Aorta (tissue), 5 donors: ENCODE measurements at places on chromosomes 5 and 9.

- H3K4me1 ChIP-seq: no peaks in the 10 kb centered on the region
- no peak overlapping the region for H3K27ac ChIP-seq
- H3K36me3 ChIP-seq: no peaks in the 10 kb centered on the region
- no peaks in the 10 kb centered on the region for H3K27me3 ChIP-seq
These were observed 21.6 kb upstream of the MIER3 start for GRCh38 chr5:56973473-56973872.

DNA sequence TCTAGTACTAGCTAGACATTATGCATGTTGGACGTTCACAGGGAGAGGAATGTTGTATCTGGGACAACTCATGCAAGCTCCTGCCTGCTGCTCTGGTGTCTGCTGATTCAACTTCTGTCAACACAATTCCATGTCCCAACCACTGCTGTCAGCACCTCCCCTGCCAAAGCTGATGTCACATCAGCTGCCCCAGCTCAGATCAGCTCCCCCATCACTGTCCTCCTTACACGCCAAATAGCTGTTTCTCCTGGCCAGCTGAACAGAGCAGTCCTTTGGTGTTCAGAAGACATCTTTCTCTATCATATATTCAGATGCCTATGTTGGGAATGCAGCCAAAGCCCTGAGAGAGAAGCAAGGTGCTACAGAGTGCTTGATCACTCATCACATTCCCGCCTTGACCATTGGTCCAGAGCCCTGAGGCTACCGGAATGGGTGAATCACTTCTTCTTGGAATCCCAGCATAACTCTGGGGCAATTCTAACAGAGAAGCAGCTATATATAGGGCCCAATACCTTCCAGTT is 223.3 kb downstream of the SEC61B start:
- no peaks in the 10 kb centered on the region for H3K36me3 ChIP-seq
- H3K27me3 ChIP-seq: no peaks in the 10 kb centered on the region
- no peak overlapping the region for H3K27ac ChIP-seq
- H3K4me3 ChIP-seq: no peak overlapping the region
- peak; percentile 66 for DNase-seq
- peaks cover 4% of the 10 kb centered on the region for H3K4me1 ChIP-seq

DNA sequence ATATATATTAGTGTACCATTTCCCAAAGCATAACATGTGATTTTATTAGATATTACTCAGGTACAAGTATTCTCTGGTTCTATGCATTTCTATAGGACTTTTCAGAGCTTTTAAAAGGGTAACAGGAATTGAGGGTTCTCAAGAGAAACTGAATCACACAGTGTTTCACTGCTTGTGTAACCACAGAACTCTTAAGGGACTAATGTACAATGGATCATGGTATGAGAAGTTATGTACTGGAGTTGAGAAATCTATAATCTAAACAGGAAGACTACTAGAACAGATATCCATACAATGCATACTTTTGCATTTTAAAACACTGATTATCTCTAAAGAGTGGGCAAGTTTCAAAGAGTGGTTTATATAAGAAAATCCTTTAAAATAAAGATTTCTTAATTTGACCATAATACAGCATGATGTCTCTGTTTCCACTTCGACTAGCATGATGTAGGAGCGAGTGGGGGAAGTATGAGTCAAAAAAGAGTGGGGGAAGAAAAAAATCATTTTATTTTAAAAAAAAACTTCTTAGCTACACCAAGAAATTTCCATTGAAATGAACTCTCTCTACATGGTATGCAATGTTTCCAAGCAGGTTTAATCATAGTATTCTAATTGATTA is 183.5 kb downstream of the RFX3 start:
- H3K4me3 ChIP-seq: no peak overlapping the region
- no peak for DNase-seq
- H3K4me1 ChIP-seq: no peaks in the 10 kb centered on the region
- no peaks in the 10 kb centered on the region for H3K27me3 ChIP-seq

DNA sequence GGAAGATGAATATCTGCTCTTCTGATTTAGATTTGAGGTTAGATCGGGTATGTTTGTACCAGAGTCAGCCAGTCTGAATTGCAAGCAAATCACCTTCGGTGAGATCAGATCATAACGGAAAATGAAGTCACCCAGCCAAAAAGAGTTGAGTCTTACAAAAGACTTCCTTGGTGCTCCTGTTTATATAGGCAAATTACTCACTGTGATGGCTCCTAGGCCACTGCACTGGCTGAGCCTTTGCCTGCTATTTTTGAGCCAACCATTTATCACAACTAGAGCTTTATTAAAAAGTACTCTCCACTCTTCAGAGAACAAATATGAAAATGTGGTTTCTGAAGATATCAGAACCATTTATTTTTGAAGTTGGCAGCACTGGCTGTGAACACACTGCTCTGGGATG is 277.7 kb upstream of the PCSK5 start:
- H3K4me3 ChIP-seq: no peak overlapping the region
- H3K27ac ChIP-seq: peak overlapping the region; percentile 57
- no peaks in the 10 kb centered on the region for H3K36me3 ChIP-seq

DNA sequence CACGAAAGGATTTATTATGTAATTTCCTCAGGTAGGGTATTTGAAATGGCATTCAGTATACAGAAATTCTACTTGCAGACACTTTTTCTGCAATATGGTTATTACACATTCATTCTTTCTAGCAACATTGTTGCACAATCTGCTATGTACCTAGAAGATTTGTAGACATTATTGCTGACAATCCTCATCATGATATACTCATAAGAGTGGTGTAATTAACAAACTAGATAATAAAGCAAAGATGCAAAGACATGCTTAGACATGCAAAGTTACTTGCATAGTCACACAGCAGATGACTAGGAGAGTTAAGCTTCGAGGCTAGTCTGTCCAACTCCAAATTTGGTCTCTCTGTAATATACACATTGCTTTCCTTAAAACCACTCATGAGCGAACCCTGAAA is 317.1 kb downstream of the ASTN2 start:
- H3K4me3 ChIP-seq: no peak overlapping the region
- no peaks in the 10 kb centered on the region for H3K27me3 ChIP-seq
- DNase-seq: no peak
- H3K4me1 ChIP-seq: no peaks in the 10 kb centered on the region

- H3K27ac ChIP-seq: no peak overlapping the region
- H3K36me3 ChIP-seq: no peaks in the 10 kb centered on the region
- H3K27me3 ChIP-seq: no peaks in the 10 kb centered on the region
These were observed 26.9 kb upstream of the EXOC3 start for GRCh38 chr5:415928-416635.
